ENCODE measurements at places on chromosomes 13 and 19.

DNA sequence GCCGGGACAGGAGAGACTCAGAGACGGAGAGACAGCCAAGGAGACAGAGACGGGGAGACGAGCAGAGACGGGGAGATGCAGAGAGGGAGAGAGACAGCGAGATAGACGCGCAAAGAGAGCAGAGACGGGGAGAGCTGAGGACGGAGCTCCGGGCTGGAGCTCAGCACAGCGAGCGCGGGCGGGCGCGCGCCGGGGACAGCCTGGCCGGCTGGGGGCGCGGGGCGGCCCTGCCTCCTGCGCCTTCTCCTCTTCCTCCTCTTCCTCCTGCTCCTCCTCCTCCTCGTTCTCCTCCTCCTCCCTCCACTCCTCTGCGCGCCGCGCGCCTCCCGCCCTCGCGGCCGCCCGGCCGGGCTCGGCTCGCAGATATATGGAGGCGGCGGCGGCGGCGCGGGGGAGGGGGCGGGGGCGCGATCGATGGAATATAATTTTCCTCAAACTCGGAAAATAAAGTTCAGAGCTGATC, at the start of gene ERFL:
ERFL (minus strand) TSS at position 229 of the 463 bp plus-strand sequence. CDS start 15,530 bp downstream, outside the sequence.
- DNase-seq, result no peak

- DNase-seq, result no peak
Measured at GRCh38 chr19:18856385-18857126, 24.8 kb downstream of the UPF1 start.

- DNase-seq, result no peak
Measured at GRCh38 chr13:113897966-113898365, 34.1 kb upstream of the GAS6 start.

DNA sequence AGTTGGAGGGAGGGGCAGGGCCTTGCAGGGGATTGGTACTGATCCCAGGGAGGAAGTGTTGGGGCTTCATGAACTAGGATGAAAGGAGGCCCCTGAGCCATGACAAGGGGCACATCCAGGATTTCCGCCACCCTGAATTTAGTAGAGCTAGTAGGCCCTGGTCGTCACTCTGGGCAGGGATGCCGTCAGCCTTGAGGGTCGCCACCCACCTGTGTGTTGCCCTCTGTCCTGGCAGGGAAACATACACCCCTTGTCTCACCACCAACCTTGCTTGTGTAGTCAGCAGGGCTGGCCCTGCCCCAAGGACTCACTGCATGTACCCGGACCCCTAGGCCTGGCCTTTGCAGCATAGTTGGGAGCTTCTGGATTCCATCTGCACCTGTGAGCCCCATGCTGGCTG, 9.4 kb upstream of the QTRT1 start:
- no peak for DNase-seq

- no peak for DNase-seq
Measured at GRCh38 chr13:98979012-98979660, 1.3 kb upstream of the DOCK9 start.

- no peak for DNase-seq
Measured at GRCh38 chr13:24865163-24865953, 101.4 kb downstream of the RNF17 start.

DNA sequence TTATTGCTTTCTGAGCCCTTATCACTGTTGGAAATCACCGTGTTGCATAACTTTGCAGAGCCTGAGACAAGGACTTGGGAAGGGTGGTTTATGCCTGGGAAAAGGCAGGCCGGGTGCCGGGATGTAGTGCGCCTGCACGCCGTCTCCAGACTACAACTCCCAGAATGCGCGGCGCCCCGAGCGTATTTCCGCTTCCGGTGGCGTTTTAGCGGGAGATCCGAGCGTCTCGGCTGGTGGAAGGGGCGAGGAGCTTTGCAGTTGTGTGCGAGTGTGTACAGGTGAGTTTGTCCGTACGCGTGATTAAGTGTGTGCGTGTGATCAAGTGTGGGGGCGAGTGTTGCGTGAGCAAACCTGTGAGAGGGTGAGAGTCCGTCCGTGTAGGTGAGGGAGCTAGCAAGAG, 75.4 kb downstream of the PEG3 start:
- no peak for DNase-seq

GRCh38 chr19:35521124-35521743, 6.9 kb downstream of the SBSN start:
- no peak for DNase-seq

DNA sequence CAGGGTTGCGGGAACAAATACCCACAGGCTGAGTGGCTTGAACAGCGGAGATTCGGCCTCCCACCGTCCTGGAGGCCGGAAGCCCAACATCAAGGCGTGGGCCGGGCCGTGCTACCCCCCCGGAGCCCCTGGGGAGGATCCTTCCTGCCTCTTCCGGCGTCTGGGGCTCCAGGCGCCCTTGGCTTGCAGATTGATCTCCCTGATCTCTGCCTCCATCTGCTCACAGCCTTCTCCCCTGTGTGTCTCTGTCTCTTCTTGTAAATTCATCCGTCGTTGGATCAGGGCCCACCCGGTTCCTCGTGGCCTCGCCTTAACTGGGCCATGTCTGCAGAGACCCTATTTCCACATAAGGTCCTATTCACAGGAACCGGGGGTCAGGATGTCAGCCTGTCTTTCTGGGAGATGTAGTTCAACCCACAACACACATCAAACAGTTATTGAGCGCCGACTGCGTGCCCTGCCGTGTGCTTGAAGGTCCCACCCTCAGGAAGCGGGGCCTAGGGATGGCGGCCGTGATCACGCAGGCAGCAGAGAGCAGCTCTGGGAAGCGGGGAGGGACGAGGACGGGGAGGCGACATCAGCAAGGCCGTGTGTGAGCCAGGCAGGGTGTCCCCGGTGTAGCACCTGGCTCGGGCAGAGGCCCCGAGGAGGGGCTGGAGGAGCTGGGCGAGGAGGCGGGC, 21.3 kb downstream of the HCN2 start:
- no peak for DNase-seq

GRCh38 chr13:24313439-24313838, 4.1 kb downstream of the C1QTNF9 start:
- no peak for DNase-seq

GRCh38 chr19:42441049-42441445, 1.7 kb downstream of the CXCL17 start:
- no peak for DNase-seq

GRCh38 chr13:51781246-51782022, 22.5 kb downstream of the DHRS12 start:
- no peak for DNase-seq

GRCh38 chr13:66069570-66069969, 1160.6 kb downstream of the PCDH9 start:
- no peak for DNase-seq

GRCh38 chr19:47036097-47036651, 12.2 kb downstream of the TMEM160 start:
- no peak for DNase-seq

DNA sequence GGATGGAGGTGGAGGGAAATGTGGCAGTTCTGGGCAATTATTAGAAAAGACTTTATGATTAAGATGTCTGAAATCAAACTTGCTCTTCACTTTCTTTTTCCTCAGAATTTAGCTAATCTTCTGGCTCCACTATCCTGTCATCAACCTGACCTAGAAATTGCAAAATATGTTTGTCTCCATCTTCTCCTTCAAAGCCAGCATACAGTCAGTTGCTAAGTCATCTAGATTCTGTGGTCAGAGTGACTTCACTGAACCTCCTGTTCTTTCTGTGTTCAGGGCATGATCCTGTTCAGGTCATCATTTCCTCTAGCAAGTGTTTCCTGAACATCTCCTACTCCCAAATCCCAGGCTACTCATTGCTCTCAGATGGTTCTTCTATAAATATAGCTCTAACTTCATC, 10.8 kb upstream of the CCNA1 start:
- no peak for DNase-seq

- DNase-seq, result no peak
Measured at GRCh38 chr13:46288570-46289259, 77.0 kb downstream of the LRRC63 start.

GRCh38 chr13:75440100-75440499, 41.9 kb downstream of the TBC1D4 start:
- no peak for DNase-seq

GRCh38 chr19:36851898-36852297, 1.2 kb downstream of the ZNF345 start:
- DNase-seq, result no peak

DNA sequence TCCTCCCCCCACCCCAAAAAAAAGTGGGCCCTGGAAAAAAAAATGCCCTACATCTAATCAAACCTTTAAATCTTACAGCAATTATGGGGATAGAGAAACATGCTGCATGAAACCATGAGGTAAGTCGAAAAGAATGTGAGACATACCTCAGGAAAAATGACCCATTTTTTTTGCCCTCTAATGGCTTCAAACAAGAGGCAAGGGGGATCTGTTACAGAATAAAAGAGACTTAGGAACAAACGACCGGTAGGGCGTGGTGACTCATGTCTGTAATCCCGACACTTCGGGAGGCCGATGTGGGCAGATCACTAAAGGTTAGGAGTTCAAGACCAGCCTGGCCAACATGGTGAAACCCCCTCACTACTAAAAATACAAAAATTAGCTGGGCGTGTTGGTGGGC, 8.4 kb downstream of the RGL3 start:
- DNase-seq, result no peak

GRCh38 chr19:6260912-6261650, 18.7 kb downstream of the MLLT1 start:
- DNase-seq, result no peak

DNA sequence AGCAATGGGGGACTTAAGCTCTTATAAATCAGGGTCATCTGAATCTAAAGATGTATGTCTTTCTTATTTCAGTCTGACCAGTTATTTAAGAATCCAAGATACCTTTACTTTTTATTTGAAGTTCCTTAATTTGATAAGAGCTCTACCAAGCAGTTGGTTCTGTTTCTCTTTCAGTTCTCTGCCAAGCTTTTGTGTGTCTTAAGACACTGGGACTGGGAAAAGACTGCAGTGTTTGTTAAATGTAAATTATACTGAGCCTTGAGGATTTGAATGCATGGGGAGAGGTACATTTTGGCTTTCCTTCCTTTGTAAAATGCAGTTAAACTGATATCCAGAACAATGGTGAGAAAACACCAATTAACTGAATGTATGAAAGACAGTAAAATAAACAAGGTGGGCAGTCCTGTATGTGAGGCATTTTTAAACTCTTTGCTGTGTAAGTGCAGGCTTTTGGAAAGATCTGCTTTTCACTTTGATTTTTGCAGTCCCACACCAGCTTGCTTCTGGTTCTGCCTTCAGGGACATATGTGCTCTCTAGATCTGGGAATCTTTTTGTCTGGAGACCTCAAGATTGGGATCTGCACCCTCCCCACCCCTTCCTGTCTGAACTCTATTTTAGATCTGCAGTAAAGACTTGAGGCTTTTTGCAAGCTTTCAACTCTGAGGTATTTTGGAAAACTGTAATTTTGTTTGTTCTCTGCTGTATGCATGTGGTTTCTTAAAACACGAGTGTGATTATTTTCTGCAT, 77.6 kb downstream of the LRCH1 start:
- DNase-seq, result no peak

DNA sequence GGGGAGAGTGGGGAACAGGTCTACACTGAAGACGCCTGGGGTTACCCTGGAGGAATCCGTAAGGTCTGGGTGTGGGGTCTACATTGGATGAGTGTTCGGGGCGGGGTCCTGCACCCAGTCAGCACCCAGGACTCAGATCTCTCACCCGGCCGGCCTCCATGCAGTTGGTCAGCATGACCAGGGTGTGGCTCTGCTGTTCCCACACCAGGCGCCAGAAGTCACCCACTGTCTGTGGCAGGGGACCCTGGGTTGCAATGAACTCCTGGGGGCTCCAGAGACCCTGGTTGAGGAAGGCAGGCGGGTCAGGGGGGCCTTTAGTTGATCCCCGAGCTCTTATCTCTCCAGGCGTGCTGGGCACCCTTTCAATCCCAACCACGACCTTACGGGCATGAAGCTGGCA, 6.0 kb upstream of the SYT5 start:
- DNase-seq, result no peak

DNA sequence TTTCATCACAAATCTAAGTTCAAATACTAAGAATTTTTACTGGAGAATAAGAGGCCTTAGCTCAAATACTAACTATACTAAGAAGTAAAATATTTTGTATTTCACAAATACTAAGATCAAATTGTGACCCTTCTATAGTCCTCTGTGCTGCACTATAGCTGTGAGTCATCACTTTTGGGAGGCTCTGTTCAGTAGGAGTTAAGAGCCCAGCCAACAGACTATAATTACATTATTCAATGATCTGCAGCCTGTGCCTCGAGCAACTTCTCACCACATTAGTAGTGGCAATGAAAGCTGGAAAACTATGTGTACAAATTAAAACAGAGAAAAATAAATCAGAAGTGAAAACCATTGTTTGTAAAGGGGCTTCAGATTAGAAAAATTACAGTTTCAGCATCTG, 147.3 kb upstream of the GPC6 start:
- no peak for DNase-seq

- DNase-seq, result no peak
Measured at GRCh38 chr13:83272652-83273240, 609.5 kb downstream of the SLITRK1 start.

DNA sequence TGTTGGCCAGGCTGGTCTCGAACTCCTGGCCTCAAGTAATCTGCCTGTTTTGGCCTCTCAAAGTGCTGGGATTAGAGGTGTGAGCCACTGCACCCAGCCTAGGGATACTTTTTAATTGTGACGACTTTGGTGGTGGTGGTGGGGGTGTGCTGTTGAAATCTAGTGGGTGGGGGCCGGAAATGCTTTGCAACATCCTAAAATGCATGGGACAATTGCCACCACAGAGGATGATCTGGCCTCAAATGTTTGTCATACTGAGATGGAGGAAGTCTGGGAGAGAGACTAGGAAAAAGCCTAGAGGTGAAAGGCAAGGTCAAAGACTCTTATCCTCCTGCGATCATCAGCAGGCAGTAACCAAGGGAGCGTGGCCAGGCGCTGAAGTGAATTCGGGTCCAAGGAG, 1.4 kb downstream of the NWD1 start:
- no peak for DNase-seq

DNA sequence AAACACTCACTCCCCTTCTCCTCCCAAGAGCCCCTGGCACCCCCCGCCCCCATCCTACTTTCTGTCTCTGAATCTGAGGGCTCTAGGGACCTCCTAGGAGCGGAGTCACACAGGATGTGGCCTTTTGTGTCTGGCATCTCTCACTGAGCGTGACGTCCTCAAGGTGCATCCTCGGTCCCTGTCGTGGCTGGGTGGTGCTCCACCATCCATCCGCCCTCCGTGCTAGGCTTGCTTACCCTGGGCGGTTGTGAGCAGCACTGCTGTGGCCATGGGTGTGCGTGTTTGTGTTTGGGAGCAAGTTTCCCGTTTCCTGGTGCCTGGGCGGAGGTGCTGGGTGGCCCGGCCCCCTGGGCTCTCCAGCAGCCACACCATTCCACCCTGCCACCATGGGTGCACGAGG, 12.2 kb downstream of the PLEKHJ1 start:
- no peak for DNase-seq

All from NK-92 treated with Interleukin-12 subunit alpha and Interleukin-12 subunit beta, amount 100 ng/mL, for 24 hours (cell line).